Right ventricle myocardium inferior (tissue), 1 donor: ENCODE measurements at places on chromosomes 7 and 10. TPM values are rescaled to one million over a fixed set of nuclear protein-coding genes. Genes with fewer than 3 reads are reported as not detected.

GRCh38 chr10:96267234-96267705 lies 4.1 kb downstream of the BLNK start:
- DNase-seq: no peak

GRCh38 chr10:114061148-114061547 lies 17.5 kb downstream of the ADRB1 start:
- DNase-seq: no peak

- DNase-seq: no peak
These were observed 117.9 kb upstream of the DLX6 start for GRCh38 chr7:96887426-96887825.

- DNase-seq: no peak
These were observed 599.2 kb upstream of the PCDH15 start for GRCh38 chr10:55400075-55400849.

Gene TIMM23B
- 13.6 TPM for total RNA-seq

DNA sequence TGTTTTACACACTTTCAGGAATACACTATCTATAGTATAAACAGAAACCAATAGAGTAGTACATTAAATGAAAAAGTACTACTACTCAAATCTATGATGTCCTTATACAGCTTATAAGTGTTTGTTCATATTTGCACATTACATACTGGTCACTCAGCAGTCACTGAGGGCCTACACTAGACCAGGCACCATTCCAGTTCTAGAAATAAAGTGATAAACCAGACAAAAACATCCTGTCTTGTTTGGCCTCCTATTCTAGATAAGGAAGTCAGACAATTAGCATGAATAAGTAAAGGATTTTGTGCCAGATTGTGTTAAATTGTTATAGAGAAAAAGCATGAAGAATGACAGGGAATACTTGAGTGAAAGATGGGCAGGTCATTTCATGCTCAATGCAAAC lies 219.0 kb downstream of the CRPPA start:
- DNase-seq: no peak

GRCh38 chr7:150876817-150877526 lies 24.7 kb downstream of the AOC1 start:
- no peak for DNase-seq

- no peak for DNase-seq
These were observed 3.6 kb upstream of the NOC3L start for GRCh38 chr10:94366382-94366781.

Gene CEP55
- 1.4 TPM for total RNA-seq
